Germinal center (tissue), 1 donor: ENCODE measurements at places on chromosomes 5 and 9.
A peak's percentile ranks its signal among the peaks of the same experiment; 100 is the strongest.

- DNase-seq = no peak
These were observed 911.6 kb upstream of the SEMA6A start for GRCh38 chr5:117486261-117486660.

DNA sequence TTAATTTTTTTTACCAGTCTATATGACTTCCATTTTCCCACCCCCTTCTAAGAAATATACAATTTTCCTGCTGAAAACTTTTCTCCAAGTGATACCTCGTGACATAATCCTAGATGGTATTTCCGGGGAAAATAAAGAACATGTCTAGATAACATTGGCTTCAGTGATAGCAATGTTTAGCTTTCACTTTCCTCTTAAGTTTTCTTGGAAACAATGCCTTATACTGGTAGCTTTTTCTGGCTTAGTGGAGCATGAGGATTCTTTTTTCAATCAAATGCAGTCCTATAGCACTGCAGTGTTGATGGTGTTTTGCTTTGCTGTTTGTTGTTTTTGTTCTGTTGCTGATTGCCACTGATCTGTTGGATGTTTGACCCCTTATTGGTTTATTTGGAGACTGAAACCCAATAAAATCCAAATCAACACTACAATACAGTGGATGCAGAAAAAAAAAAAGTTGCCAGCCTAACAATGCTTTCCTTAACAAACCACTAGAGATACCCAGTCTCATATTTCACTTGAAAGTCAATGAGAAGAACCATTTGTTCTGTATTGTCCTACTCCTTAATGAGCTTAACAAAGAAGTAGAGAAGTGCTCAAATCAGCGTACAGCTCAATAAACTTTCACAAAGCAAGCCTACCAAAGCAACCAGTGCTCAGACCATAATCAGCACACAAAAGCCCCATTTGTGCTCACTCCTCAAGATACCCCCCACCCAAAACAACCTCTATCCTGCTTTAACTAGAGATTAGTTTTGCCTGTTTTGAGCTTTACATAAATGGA lies 74.2 kb upstream of the GRAMD2B start:
- DNase-seq = no peak

- peak; percentile 78 for DNase-seq
These were observed 7.7 kb downstream of the IL17B start for GRCh38 chr5:149371296-149371962.

GRCh38 chr5:141349917-141350619 lies at the start of gene PCDHGB1:
TSS of gene PCDHGB1 (plus strand) at chr5:141350099. CDS start at chr5:141350261, 162 bp downstream.
- peak; percentile 74 for DNase-seq

- no peak for DNase-seq
These were observed 2.8 kb upstream of the GPR150 start for GRCh38 chr5:95617057-95617456.

- no peak for DNase-seq
These were observed 701 bp upstream of the LMX1B start for GRCh38 chr9:126612813-126613641.

- DNase-seq = no peak
These were observed 9.6 kb downstream of the DEPDC1B start for GRCh38 chr5:60690326-60690725.

- no peak for DNase-seq
These were observed 18.8 kb downstream of the RAPGEF1 start for GRCh38 chr9:131721076-131721475.

DNA sequence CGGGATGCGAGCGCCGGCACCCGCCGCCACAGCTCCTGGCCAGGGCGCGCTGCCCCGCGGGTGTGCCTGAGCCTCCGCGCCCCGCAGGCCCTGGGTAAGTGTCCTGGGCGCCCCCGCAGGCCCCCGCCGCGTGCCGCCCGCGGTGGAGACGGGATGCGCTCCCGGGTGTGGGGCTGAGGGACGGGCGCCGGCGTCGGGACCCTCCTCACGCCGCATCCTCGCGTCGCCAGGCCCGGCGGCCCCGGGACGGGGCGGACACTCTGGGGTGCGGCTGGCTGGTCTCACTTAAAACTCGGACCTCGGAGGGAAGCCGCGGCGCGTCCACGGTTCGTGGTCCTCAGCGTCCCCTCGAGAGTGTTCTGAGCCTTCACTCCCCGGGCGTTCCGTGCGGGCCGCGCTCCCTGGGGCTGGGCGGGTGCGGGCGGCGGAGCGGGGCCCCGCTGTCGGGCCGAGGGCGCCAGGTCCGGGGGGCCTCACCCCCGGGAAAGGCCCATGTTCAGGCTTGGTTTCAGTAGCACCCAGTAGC lies 275 bp downstream of the AHRR start:
- no peak for DNase-seq

- no peak for DNase-seq
These were observed 12.6 kb upstream of the ACSL6 start for GRCh38 chr5:132024117-132024435.

GRCh38 chr5:158244882-158245281 lies 385.9 kb upstream of the CLINT1 start:
- DNase-seq = no peak

DNA sequence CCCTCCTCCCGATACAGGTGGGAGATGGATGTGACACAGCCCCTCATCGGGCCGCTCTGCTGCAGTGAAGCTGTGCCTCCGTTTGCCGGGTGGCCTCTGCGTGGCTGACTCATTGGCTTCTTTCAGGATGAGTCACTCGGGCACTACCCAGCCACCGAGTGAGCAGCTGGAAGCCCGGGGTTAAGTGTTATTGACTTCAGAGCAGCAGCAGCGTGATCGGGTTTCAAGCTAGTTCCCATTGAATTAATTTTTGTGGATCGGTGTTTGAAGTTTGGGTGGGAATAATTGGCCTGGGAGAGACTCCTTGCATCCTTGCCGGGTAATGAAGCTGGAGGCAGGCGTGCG lies 266.4 kb upstream of the IRX4 start:
- no peak for DNase-seq

DNA sequence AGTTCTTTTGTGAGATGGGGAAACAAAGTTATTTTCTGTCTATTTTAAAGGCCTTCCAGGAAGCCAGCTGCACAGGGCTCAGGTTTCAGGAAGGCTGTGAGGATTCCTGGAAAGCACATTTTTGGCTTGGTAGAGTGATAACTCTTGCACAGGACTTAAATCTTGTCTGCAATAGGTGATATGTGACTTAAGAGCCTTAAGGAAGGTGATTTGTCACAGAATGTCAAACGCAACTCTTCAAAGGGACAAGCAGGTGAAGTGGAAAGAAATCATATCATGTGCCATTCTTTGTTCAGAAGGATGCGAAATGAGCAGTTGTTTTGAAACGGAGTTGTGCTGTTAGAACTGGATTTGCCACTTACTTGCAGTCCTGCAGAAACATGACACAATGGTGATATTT lies 459.3 kb downstream of the MAT2B start:
- no peak for DNase-seq

- DNase-seq = no peak
These were observed 182.7 kb downstream of the PBX3 start for GRCh38 chr9:125929846-125930245.

DNA sequence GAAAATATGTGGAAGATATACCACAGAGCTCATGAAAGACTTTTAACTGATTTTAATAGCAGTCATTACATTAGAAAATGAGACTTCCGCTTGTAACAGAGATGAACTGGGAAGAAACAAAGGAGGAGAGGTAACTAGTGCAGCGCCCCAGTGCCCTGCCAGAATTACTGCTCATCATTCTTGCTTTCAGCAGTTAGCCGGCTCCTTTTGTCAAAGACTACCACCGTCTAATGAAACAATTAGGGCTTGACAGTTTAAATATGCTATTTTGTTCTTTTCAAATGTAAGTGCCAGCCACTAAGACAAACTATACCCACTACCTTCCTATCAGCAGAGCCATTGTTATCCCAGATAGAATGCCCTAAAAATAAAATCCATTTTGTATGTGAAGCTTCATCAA lies 328.4 kb downstream of the EFNA5 start:
- no peak for DNase-seq

GRCh38 chr5:8341406-8341805 lies 472.5 kb downstream of the MTRR start:
- DNase-seq = no peak

DNA sequence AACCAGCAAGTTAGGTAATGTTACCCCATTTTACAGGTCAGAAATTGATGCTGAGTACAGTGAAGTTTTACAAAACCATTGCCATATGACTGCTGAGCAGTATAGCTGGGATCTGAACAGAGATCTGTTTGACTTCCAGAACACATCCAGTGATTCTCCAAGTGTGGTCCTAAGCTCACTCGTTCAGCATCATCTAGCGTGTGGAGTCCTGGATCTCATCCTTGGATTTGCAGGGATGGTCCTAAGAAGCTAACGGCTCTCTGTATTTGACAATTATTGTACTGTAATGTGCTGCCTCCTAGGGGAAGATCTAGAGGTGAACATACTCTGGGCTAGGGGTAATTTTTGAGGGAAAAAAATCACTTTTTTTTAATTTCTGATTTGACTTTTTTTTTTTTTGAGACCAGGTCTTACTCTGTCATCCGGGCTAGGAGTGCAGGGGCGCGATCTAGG lies 1.4 kb downstream of the SLC26A2 start:
- DNase-seq = no peak

- no peak for DNase-seq
These were observed 256.9 kb downstream of the DMAC1 start for GRCh38 chr9:7542693-7543092.

- no peak for DNase-seq
These were observed 50.3 kb downstream of the MTAP start for GRCh38 chr9:21852754-21853153.

- no peak for DNase-seq
These were observed 21.3 kb downstream of the HMCN2 start for GRCh38 chr9:130286781-130287428.

DNA sequence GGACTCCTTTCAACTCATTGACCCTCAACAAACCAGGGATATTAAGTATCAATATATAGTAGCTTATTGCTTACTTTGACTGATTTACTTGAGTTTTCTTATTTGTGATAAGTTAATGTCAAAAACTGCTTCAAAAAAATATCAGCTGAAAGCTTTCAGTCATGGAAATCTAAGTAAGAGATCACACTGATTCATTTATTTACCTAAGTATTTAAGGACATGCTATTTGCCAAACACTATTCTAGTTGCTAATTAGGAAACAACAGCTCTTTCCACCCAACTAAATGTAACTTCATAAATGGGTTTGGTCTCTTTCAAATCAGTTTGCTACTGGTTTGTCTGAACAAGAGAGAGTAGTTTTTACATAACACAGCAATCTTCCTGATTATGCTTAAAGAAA lies 48.2 kb downstream of the CHD1 start:
- DNase-seq = no peak

- DNase-seq = no peak
These were observed 73.2 kb downstream of the KIAA1958 start for GRCh38 chr9:112559629-112560413.

- no peak for DNase-seq
These were observed 25.3 kb downstream of the RAPGEF6 start for GRCh38 chr5:131609774-131610173.

- no peak for DNase-seq
These were observed 17.3 kb downstream of the RECK start for GRCh38 chr9:36053971-36054370.

DNA sequence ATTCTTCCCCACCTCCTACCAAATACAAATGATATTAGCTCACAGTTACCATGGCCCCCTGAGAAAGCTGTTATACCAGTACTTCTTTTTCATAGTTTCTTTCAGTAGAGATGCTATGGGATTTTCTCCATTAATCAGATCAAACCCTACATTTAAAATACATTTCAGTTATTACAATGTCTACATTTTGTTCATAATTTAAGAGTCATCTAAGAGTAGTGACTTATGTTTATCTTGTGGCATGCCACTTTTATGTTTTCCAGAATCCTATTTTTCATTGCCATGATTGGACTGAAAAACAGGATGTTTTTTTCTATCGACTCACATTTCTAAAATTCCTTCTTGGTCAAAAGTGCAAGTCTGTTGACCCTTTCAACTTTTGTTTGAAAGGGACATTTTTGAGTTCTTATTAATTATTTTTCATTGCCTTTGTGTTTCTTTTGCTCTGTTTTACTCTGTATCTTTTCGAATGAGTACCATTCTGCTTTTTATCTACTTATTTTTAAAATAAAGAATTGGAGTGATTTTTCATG lies 77.4 kb upstream of the ANXA1 start:
- no peak for DNase-seq

DNA sequence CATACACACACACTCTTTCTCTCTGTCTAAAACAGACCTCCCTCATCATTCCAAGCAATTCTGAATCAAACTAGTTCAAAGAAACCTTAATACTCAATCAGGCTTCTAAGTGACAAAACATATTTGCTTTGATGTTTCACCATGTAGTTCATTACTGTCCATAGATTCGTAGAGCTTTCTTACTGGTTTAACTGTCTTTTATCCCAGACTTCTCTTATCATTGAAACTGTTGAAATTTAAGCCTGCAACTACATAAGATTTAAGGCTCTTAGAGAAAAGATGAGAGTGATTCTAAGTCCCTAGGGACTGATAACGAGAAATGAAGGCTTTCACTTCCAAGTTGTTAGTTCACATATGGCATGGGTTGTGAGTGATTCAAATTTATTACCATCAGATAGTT lies 11.0 kb upstream of the PLAC8L1 start:
- DNase-seq = no peak

GRCh38 chr5:141100243-141100805 lies at the start of gene PCDHB3:
TSS of gene PCDHB3 (plus strand) at chr5:141100473. CDS start at chr5:141100650, 177 bp downstream.
- DNase-seq = no peak

DNA sequence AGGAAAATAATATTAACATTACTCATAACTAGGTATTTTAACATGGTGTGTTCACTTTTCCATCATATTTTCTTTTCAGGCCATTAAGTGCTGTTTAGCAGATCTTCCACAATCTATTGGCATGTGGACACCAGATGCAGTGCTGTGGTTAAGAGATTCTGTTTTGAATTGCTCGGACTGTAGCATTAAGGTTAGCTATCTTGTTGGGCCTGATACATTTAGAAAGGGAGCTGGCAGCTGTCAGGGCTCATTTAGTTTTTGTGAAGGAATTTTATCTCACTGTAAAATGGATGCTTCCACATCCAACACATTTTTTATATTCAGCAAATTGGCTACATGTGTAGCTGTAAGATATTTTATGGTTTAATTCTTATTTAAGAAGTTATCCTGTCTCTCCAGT lies 20.7 kb upstream of the TMOD1 start:
- no peak for DNase-seq

- no peak for DNase-seq
These were observed 34.2 kb downstream of the CORO2A start for GRCh38 chr9:98158071-98158831.

DNA sequence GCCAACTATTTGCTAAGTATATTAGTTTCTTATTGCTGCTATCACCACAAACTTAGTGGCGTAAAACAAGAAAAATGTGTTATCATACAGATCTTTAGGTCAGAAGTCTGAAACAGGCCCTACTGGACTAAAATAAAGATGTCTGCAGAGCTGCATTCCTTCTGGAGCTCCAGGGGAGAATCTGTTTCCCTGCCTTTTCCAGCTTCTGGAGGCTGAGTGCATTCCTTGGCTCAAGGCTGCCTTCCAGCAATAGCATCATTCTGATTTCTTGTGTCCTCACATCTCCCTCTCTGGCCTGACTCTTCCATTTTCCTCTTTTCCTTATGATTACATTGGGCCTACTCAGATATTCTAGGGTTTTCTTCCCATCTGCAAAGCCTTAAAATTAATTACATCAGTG lies 15.9 kb downstream of the MAN2A1 start:
- no peak for DNase-seq

GRCh38 chr9:116491219-116491618 lies 195.9 kb upstream of the TRIM32 start:
- no peak for DNase-seq

GRCh38 chr5:41012318-41012717 lies 58.8 kb downstream of the MROH2B start:
- no peak for DNase-seq
